ENCODE measurements at places on chromosomes 6 and 20. TPM values are rescaled to one million over a fixed set of nuclear protein-coding genes. Genes with fewer than 3 reads are reported as not detected.
A peak's percentile ranks its signal among the peaks of the same experiment; 100 is the strongest.

DNA sequence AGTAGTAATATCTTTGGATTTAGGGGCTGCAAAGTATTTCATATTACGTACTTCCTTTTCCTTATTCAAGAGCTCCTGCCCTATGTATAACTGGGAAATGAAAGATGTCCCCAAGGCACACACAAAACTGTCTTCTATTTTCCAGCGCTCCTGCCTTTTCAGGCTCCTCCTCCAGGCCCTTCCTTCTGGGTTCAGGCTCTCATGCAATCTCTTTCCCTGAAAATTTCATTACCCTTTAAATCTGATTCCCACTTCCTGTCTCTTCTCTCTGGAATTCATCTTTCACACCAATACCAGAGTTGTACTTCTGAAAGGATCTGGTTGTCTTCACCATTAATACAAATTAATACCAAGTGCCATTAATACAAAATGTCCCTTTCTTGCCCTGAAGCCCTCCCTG is 181.6 kb downstream of the UTRN start:
- no peak for DNase-seq
- H3K4me3 ChIP-seq: no peak overlapping the region
- H3K36me3 ChIP-seq: peaks cover 37% of the 10 kb centered on the region

DNA sequence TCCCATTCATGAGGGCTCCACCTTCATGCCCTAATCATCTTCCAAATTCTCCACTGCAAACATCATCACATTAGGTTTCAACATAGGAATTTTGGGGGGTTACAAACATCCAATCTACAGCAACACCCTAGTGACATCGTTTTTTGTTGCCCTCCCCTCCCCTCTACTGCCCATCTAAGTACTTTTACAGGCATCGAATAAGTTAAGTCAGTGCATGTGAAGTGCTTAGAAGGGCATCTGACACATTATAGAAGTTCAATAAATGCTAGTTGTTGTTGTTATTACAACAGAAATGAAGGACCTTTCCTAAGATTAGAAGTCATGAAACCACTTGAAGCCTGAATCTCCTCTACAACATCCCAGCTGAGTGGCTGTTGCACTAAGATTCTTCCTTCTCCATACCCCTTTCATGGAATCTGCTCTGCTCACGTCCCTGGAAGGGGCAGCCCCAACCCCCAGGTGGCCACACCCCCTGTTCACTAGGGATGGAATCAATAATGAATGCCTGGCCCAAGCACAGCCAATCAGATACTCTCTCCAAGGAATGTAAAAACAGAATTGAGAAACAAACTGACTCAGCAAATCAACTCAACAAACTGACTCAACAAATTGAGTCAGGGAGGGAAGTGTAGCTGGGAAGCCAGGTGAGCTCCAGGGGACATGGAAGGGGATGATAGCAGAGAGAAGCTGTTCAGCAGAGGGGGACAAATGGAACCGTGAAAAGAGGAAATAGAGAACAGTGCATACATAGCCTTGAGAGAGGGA is 3.9 kb upstream of the LRP11 start:
- no peak overlapping the region for H3K27ac ChIP-seq
- no peak for DNase-seq
- H3K4me1 ChIP-seq: peaks cover under 1% of the 10 kb centered on the region
- no peaks in the 10 kb centered on the region for H3K36me3 ChIP-seq
- H3K4me3 ChIP-seq: no peak overlapping the region
- peaks cover 10% of the 10 kb centered on the region for H3K27me3 ChIP-seq

- H3K36me3 ChIP-seq: no peaks in the 10 kb centered on the region
- no peak overlapping the region for H3K27ac ChIP-seq
- no peak overlapping the region for H3K4me3 ChIP-seq
- peaks cover 3% of the 10 kb centered on the region for H3K4me1 ChIP-seq
- no peaks in the 10 kb centered on the region for H3K27me3 ChIP-seq
Measured at GRCh38 chr6:145110109-145110508, 625.2 kb downstream of the EPM2A start.

CYP24A1 gene
- 21.3 TPM for total RNA-seq

- no peak for DNase-seq
- H3K4me3 ChIP-seq: no peak overlapping the region
- H3K27ac ChIP-seq: no peak overlapping the region
- H3K4me1 ChIP-seq: no peaks in the 10 kb centered on the region
- no peaks in the 10 kb centered on the region for H3K27me3 ChIP-seq
Measured at GRCh38 chr20:44993343-44993742, 27.0 kb downstream of the STK4 start.

DNA sequence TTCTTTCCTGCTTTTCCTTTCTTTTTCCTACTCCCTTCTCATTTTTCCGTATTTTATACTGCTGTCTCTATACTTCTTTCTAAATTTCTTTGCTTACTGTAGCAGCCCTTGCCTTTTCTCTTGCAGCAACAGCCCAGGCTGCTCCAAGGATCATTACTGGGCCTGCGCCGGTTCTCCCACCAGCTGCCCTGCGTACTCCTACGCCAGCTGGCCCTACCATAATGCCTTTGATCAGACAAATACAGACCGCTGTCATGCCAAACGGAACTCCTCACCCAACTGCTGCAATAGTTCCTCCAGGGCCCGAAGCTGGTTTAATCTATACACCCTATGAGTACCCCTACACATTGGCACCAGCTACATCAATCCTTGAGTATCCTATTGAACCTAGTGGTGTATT is 148.8 kb downstream of the QKI start:
- H3K36me3 ChIP-seq: peaks cover 37% of the 10 kb centered on the region
- H3K27ac ChIP-seq: no peak overlapping the region
- no peak overlapping the region for H3K4me3 ChIP-seq
- H3K4me1 ChIP-seq: no peaks in the 10 kb centered on the region

GRCh38 chr6:33905071-33905609 is 101.3 kb upstream of the MLN start:
- no peaks in the 10 kb centered on the region for H3K36me3 ChIP-seq
- H3K4me3 ChIP-seq: no peak overlapping the region
- DNase-seq: no peak
- H3K4me1 ChIP-seq: peaks cover 12% of the 10 kb centered on the region
- H3K27ac ChIP-seq: no peak overlapping the region
- H3K27me3 ChIP-seq: peaks cover 36% of the 10 kb centered on the region

GRCh38 chr6:128491610-128492206 is 28.7 kb downstream of the PTPRK start:
- peak overlapping the region; percentile 88 for H3K27ac ChIP-seq
- H3K4me3 ChIP-seq: peak overlapping the region; percentile 49
- H3K27me3 ChIP-seq: no peaks in the 10 kb centered on the region
- DNase-seq: no peak

- DNase-seq: no peak
- H3K4me3 ChIP-seq: no peak overlapping the region
- H3K27ac ChIP-seq: no peak overlapping the region
- no peaks in the 10 kb centered on the region for H3K4me1 ChIP-seq
- H3K36me3 ChIP-seq: peaks cover 30% of the 10 kb centered on the region
- no peaks in the 10 kb centered on the region for H3K27me3 ChIP-seq
Measured at GRCh38 chr6:163564534-163564933, 150.0 kb downstream of the QKI start.

GRCh38 chr6:134063121-134063965 is 10.9 kb upstream of the SLC2A12 start:
- no peaks in the 10 kb centered on the region for H3K36me3 ChIP-seq
- H3K27ac ChIP-seq: peak overlapping the region; percentile 69
- no peak overlapping the region for H3K4me3 ChIP-seq
- no peaks in the 10 kb centered on the region for H3K27me3 ChIP-seq
- H3K4me1 ChIP-seq: peaks cover 43% of the 10 kb centered on the region
- no peak for DNase-seq

DNA sequence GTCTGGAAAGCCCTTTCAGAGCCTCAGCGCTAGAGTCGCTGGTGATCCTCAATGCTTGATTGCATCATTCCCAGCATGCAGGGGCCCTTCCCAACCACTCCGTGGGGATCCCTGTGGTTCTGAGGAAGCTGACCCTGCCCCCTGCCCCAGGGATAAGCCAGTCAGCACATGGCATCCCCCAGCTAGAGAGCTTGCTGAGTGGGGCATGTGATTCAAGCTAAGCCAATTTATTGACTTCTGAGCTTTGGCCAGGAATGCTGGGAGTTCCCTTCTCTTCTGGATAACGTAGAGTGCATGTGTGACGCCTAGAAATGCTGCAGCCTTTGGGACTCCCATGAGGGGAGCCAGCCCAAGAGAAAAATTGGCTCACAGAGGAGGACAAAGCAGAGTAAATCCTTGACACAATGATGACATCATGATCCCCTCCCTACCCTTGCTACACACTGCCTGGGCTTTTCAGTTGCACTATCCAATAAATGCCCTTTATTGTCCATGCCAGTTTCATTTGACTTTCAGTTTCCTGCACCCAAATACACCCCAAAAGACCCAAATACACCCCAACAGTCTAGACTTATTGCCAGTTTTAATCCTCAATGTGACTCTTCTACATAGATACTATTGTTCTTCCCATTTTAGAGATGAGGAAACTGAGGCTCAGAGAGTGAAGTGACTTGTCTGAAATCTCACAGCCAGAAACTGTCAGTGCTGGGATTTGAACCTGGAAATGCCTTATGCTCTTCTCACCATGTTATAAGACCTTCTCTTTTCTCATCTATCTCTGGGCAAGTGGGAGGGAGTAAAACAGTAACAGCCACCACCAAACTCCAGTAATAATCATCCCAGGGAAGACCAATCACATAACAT is 34.3 kb downstream of the KCNB1 start:
- H3K27ac ChIP-seq: no peak overlapping the region
- no peaks in the 10 kb centered on the region for H3K36me3 ChIP-seq
- DNase-seq: no peak
- peaks cover 6% of the 10 kb centered on the region for H3K4me1 ChIP-seq
- H3K27me3 ChIP-seq: peaks cover 29% of the 10 kb centered on the region

MYCT1 gene
- total RNA-seq: 2.3 TPM

PRRT1 gene
- 4.5 TPM for total RNA-seq

DNA sequence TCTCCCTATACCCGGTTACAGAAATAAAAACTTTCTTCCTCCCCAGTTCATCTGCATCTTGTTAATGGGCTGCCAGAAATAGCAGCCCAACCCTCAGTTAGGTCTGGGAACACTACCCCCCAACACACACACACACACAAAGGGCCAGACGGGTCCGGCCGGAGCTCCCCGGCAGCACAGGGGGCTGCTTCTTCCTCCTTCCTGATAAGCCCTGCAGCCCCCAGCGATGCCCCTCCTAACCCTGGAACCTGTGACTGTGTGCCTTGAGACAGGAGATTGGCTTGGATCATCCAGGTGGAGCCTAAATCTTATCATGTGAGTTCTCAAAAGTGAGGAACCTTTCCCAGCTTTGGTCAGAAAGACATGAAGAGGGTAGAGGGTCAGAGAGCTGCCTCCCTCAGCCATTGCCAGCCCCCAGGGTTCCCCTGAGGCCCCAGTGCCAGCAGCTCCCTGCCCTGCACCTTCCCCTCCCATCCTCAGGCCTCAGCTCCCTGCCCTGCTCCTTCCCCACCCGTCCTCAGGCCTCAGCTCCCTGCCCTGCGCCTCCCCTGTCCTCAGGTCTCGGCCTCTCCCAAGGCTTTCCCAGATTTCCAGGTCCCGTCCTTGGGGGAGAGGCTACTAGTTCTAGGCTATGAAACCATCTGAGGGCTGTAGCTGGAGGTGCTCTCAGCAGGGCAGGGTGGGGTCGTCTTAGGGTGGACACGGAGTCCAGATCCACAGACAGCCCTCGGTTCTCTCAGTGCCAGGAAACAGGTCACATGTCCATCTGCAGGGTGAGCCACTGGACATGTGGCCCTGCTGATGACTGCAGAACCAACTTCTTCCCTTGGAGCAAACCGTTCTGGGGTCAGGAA is 34.5 kb upstream of the CST7 start:
- DNase-seq: no peak
- H3K4me1 ChIP-seq: peaks cover 12% of the 10 kb centered on the region
- no peak overlapping the region for H3K27ac ChIP-seq
- no peak overlapping the region for H3K4me3 ChIP-seq

PMEPA1 gene
- 40.7 TPM for total RNA-seq

DNA sequence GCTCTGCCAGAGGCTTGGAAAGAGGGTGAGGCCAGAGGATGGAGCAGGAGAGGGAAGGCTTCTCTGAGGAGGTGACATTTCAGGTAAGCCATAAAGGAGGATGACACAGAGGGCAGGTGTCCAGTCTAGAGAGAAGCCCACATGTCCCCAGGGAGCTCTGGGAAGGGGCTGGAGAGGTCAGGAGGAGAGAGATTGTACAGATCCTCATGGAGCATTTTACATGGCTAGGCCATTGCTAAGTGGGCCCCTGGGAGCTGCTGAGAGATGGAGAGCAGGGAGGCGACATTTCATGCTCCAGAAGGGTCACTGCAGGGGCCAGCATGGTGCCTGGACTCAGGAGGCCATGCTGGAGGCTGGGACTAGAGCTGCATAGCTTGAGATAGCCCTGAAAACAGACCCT is 124.5 kb downstream of the TOX2 start:
- no peaks in the 10 kb centered on the region for H3K36me3 ChIP-seq
- H3K4me1 ChIP-seq: no peaks in the 10 kb centered on the region
- DNase-seq: no peak
- no peak overlapping the region for H3K4me3 ChIP-seq
- H3K27ac ChIP-seq: no peak overlapping the region
- peaks cover 69% of the 10 kb centered on the region for H3K27me3 ChIP-seq

DNA sequence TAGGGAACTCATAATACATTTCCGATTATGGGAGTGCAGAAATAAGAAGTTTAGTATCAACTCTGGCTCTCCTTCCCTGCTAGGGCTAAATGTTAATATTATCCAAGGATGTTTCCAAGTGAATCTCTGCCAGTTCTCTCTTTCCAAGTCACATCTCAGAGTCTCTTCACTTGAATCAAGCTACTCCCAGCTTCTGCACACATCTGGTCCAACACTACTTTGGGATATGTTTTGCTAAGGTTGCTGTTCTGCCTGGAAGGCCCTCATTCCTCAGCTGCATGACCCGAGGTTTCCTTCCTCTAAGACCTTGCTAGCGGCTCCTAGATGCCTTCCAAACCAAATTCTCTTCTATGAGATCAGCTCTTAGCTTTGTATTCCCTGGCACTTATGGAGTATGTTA is 331.8 kb downstream of the GJA1 start:
- H3K36me3 ChIP-seq: peaks cover 2% of the 10 kb centered on the region
- DNase-seq: no peak
- peaks cover 4% of the 10 kb centered on the region for H3K4me1 ChIP-seq
- H3K27me3 ChIP-seq: no peaks in the 10 kb centered on the region

MYL9 gene
- total RNA-seq: 248 TPM

DNA sequence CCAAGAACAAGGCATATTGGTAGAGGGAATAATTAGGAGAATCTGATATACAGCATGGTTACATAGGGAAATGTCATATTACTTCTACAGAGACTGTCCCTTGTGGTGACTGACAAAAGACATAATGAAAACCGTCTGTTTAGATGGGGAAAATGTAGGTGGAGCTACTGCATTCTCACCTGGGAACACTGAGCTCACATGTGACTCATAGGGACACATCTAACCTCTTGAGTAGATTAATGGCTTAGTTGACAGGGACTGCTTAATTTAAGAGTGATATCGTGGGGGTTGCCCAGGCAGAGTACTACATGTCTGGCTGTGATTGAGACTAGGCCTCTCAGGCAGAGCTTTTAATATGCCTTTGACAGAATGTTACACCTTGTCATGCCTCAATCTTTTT is 235.3 kb upstream of the ZFP64 start:
- H3K27ac ChIP-seq: no peak overlapping the region
- H3K4me1 ChIP-seq: peaks cover 24% of the 10 kb centered on the region
- no peaks in the 10 kb centered on the region for H3K27me3 ChIP-seq
- no peak for DNase-seq
- no peak overlapping the region for H3K4me3 ChIP-seq

Measured in mesothelial cell of epicardium (in vitro differentiated cells).